ENCODE measurements at places on chromosomes 5 and 9.

DNA sequence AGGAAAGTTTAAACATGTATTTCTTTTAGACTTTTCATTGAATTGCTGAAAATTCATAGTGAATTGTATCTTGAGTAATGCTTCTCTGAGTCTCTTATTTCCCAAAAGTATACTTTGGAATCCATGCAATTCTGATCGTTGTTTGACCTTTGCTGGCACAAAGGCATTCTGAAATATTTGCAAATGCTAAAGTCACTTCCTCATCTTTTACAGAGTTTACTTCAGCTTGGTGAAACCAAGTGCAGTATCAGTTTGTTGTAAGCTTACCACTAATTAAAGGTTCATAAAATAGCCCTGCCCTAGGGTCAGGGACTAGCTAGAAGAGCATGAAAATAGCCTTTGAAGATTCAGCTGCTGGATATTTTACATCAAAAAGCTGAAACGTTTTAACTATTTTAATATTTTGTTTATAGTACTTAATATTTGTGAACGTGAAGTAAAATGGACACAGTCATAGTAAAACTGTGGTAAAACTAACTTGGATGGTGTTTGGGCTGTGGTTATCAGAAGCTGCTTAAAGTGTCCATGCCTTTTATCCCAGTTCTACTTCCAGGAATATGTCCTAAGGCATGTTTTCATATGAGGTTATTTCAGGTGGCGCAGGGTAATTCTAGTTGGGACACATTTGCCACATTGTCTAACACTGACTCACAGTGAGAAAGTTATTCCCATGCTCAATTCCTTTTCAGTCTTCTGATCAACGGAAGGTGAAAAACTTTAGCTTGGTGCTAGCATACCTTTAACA lies 45.3 kb downstream of the SLC22A5 start:
- no peak for DNase-seq

- peak; percentile 2 for DNase-seq
Observed at GRCh38 chr9:111597852-111598732, 1.4 kb downstream of the PTGR1 start.

DNA sequence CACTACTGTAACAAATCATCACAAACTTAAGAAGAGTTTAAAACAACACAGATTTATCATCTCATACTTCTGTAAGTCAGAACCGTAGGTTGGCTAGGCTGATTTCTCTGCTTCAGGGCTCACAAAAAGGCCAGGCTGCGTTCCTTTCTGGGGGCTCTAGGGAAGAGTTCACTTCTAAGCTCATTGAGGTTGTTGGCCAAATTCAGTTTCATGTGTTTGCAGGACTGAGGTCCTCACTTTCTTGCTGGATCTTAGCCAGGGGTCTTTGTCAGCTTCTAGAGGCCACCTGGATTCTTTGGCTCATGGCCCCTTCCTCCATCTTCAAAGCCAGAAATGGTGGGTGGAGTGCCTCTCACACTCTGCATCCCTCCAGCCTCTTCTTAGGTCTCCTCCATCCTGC lies 76.0 kb downstream of the ACTBL2 start:
- DNase-seq = no peak

- DNase-seq = no peak
Observed at GRCh38 chr5:2110137-2110933, 227.6 kb upstream of the IRX4 start.

DNA sequence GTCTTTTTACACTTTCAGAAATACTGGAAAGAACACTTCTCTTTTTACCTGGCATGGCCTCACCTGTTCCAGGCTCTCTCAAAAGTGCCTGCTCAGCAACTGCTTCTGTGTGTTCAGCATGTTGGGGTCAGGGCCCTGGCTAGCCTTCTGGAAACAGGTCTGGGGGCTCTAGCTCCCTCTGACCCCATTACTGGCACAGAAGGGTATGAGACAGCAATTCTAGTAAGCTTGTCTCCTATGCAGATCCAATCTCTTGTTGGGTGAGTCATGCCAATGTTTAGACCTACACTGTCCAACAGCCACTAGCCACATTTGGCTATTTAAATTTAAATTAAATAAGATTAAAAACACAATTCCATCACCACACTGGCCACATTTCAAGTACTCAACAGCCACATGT lies 80.8 kb downstream of the MAPKAP1 start:
- no peak for DNase-seq

DNA sequence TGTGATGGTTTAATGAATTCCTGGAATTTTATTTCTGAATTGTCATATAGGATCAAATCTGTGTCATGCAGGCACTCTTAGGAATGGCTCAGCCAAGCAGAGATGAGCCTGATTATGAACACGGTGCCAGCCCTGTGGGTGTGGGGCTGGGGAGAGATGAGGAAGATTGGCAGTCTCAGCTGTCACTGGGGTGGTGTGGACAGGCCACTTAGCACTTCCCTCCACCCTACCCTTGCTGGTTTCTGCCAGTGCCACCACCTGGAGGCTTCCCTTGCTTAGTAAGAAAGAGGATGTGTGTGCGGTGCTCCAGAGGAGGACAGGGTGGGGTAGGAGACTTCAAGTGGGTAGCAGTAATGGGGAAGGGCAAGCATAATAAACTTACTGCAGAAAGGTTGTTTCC lies 226.6 kb downstream of the CD180 start:
- no peak for DNase-seq

- no peak for DNase-seq
Observed at GRCh38 chr9:35907711-35908503, 1.4 kb upstream of the SPAAR start.

DNA sequence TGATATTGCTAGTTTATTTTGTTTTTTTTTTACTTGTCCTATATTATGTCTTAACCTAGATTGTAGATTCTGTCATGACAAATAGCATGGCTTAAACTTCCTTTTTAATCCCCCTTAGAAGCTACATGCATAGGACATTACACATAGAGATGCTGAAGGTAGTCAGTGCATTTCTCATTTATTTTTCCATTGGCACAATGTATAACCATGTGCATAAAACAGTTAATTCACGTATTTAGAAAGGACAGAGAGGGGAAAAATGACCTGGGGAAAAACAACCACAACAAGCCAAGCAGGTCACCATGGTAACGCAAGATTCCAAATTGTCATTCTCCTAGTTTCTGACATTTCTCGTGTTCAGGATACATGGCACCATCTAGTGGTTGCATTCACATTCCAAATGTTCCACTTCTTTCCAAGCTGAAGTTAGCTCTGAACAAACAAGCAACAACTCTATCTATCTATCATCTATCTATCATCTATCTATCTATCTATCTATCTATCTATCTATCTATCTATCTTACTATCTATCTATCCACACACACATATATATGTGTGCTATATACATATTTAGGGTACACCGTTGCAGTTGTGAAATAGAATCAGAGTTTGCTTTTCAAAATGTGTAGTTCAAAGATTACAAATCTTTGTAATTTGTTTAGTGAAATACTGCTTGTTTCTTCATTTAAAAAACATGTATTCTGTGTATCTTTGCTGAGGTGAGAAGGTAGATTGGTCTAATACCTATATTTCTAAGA lies 487.2 kb upstream of the ST8SIA4 start:
- no peak for DNase-seq

GRCh38 chr5:122471031-122471751 lies 159.2 kb downstream of the SNCAIP start:
- DNase-seq = no peak

DNA sequence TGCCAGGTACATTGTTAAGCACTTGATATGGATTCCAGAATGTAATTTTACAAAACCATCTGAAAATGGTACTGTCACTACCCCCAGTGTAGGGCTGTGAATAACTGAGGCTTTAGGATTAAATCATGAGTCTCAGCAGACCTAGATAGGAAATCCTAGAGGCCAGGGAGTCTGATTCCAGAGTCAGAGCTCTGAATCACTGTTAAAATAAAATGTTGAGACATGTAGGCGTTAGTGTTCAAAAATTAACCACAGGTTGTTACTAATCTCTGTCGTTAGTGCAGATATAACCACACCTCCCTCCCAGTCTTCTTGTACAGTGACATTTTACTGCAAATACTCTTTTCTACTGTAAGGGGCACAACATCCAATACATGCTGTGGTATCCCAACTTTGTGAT lies 1828.8 kb downstream of the MAT2B start:
- no peak for DNase-seq

- DNase-seq = no peak
Observed at GRCh38 chr5:41425736-41426135, 84.7 kb downstream of the PLCXD3 start.

- DNase-seq = no peak
Observed at GRCh38 chr9:135805422-135806022, 101.8 kb downstream of the CAMSAP1 start.

- DNase-seq = no peak
Observed at GRCh38 chr5:127754259-127754658, 51.1 kb downstream of the CCDC192 start.

GRCh38 chr5:111278858-111279504 lies 54.8 kb downstream of the CAMK4 start:
- DNase-seq = peak; percentile 69
